ENCODE measurements at places on chromosomes 5 and 9.

DNA sequence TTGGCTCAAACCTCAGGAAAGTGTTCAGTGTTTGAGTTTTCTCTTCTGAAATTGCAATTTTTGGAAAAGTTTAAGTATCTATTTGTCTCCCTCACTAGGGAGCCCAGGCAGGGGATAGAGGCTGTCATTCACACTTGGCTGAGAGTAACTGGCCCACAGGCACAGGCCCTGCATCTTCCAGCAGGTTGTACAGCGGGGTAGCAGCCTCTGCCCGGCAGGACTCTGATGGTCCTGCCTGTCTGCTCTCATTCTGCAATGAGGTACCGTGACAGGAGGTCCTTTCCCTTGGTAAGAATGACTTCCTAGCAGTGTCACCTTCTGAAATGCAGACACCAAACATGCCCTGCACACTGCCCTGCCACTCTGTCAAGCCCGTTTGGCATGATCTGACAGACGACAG, 282.8 kb upstream of the DAP start:
- no peak for DNase-seq

GRCh38 chr9:38687992-38688391, 31.9 kb downstream of the FAM240B start:
- DNase-seq, result no peak

- DNase-seq, result no peak
These were observed 354.6 kb downstream of the LRRC70 start for GRCh38 chr5:62933261-62933660.

GRCh38 chr5:71783891-71784290, 64.8 kb downstream of the CARTPT start:
- DNase-seq, result no peak

DNA sequence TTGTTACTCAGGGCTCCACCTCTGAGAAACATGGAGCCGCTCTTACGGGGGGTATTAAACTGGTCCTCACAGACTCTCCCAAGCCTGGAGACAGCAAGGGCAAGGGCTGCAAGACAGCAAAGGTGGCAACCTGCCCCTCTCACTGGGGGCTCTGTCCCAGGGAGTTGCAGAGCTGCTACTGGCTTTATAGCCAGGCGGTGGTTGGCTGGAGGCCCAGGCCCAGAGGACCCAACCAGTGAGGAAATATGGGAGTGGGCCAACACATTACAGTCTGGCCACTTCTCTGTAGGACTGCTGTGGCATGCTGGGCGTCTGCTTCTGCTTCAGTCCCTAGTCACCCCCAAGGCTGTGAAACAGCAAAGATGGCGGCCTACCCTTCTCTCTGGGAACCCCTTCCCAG, 597.2 kb downstream of the LRRC70 start:
- DNase-seq, result no peak

- DNase-seq, result no peak
These were observed 43.4 kb upstream of the PLPP6 start for GRCh38 chr9:4618700-4619099.

DNA sequence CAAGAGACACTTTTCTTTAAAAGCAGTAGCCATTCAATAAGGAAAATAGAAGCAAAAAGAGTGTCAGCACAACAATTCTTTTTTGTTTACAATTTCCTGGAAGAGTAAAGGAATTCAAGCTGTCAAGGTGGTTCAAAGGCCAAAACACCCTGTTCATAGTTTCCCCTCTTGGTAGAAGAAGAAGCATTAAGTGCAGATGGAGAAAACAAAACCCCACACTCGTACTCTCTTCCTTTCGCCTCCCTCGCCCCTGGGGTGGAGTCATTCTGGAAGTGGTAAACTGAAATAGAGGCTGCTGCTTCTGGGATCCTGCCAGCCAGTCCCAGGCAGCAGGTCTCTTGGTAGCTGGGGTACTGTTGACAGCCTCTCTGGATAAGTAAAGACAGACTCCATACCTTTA, 105.0 kb downstream of the ANKRD55 start:
- DNase-seq, result peak; percentile 66
